ENCODE measurements at places on chromosomes 16 and 17.
A peak's percentile ranks its signal among the peaks of the same experiment; 100 is the strongest.

- no peak for DNase-seq
Observed at GRCh38 chr16:11168386-11169051, 87.5 kb downstream of the SOCS1 start.

DNA sequence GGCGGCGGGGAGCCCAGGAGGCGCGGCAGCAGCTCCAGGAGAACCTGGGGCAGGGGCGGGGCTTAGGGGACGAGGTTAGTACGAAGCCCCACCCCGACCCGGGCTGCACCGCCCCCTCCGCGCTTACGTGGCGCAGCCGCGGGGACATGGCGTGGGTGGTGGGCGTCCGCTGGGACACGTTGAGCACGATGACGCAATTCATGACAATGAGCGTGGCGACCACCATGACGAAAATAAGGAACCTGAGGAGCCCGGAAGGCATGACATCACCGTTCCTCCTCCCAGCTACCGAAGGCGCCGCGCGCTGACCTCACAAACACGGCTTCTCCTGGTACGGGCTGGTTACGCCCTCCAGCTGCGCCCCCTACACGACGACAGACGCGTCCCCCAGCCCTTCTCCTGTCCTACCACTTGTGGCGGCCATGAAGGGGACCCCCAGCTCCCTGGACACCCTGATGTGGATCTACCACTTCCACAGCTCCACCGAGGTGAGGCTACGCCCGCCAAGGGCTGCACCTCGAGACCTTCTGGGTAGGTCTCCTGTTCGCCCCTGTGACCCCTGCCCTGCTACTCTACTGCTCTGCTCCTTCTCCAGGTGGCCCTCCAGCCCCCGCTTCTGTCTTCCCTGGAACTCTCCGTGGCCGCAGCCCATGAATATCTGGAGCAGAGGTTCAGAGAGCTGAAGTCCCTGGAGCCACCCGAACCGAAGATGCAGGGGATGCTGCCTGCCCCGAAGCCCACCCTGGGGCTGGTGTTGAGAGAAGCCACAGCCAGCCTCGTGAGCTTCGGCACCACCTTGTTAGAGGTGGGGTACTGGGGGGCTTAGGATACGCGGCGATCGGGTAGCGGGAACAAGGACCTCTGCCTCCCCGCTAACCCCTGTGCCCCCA lies at the start of gene C17orf107:
Gene C17orf107 (plus strand): TSS at position 196 of the 890 bp plus-strand sequence. CDS start 227 bp downstream, at position 423.
- DNase-seq, result peak; percentile 93

GRCh38 chr16:20744922-20745440 lies 3.4 kb upstream of the THUMPD1 start:
- no peak for DNase-seq

- no peak for DNase-seq
Observed at GRCh38 chr16:3413730-3414379, 12.8 kb downstream of the ZNF174 start.

DNA sequence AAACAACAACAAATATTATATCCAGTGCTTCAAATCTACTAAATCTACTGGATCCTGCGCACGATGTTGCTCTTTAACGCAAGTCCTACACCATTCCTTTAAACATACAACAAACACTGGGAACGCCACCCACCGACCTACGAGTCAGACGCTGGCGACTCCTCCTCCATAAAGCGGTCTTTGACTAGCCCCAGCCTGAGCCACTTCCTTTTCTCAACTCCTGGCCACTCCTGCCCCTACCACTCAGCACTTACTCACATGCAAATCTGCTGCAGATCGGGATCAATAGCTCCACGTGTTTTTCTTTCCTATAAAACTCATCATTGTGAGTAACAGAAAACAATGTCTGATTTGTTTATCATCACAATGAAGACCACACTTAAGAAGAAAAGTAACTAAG lies 32.8 kb upstream of the MNT start:
- DNase-seq, result no peak

Data from stimulated activated CD4-positive, alpha-beta T cell treated with anti-CD3 and anti-CD28 coated beads, Interleukin-2, amount 100 ng/mL, for 48 hours (primary cell).